ENCODE measurements at places on chromosomes 13 and 19. TPM values are rescaled to one million over a fixed set of nuclear protein-coding genes. Genes with fewer than 3 reads are reported as not detected.

COMP gene
- 0.46 TPM for polyA plus RNA-seq

DNA sequence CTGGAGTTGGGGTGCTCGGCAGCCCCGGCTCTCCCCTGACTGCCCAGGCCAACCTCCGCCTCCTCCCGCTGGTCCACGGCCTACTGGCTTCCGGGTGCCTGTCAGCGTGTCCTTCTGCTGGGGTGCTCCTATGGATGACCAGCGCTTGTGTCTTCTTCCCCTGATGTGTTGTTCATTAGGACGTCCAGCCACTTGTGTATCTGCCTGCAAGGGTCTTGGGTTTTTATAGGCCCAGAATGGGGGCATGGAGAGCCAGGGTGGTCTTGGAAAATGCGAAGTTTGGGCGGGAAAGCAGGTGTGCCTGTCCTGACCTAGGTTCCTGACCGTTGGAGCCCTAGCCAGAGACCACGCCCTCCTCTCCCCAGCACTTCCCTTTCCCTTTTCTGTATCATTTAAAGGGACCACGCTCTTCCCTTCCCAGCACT lies 139.8 kb downstream of the SLITRK5 start:
- no peak for DNase-seq
- no peaks in the 10 kb centered on the region for H3K36me3 ChIP-seq
- no peak overlapping the region for H3K4me3 ChIP-seq
- no peaks in the 10 kb centered on the region for H3K4me1 ChIP-seq
- no peaks in the 10 kb centered on the region for H3K27me3 ChIP-seq

GRCh38 chr13:98824376-98825160 lies 72.1 kb upstream of the SLC15A1 start:
- H3K27ac ChIP-seq: no peak overlapping the region
- no peaks in the 10 kb centered on the region for H3K27me3 ChIP-seq
- H3K36me3 ChIP-seq: peaks cover 10% of the 10 kb centered on the region
- H3K4me1 ChIP-seq: peaks cover 20% of the 10 kb centered on the region
- DNase-seq: no peak

FFAR2 gene
- polyA plus RNA-seq: not detected

DNA sequence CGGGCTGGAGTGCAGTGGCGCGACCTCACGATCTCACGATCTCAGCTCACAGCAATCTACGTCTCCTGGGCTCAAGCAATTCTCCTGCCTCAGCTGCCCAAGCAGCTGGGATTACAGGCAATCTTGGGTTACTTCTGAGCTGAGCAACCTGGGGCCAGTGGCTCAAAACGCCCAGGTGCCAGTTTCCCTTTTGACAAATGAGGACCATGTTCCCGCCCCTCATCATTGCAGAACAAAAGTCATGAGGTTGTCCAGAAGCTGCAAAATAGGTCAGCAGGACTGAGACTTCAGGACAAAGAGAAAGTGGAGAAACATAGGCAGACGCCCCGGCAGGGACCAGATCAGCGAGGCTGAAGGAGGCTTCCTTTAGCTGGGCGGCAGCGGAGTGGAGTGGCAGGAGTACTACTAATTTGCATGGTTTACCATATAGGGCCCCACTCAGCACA lies 3.3 kb upstream of the ADGRE5 start:
- no peaks in the 10 kb centered on the region for H3K27me3 ChIP-seq
- DNase-seq: no peak
- peaks cover 22% of the 10 kb centered on the region for H3K4me1 ChIP-seq
- no peaks in the 10 kb centered on the region for H3K36me3 ChIP-seq
- no peak overlapping the region for H3K4me3 ChIP-seq
- peak overlapping the region; percentile 5 for H3K27ac ChIP-seq

ZBTB32 gene
- polyA plus RNA-seq: 0.59 TPM

DNA sequence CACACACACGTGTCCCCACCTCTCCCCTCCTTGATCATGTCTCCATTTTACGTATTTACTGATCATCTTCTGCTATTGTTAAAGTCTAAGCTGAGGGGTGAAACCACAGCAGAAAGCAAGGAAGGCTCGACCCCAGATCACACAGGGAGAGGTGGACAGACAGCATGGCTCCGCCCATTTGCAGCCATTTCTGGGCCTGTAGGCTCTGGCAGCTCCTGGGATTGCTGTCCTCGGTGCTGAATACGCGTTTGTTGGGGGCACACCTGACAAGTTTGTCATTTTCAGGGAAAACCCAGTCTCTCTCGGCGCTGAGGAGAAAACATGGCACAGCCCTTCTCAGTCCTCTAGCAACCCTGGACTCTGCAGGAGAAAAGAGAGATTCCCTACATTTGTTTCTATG lies 8.0 kb downstream of the TMEM86B start:
- peak; percentile 44 for DNase-seq
- H3K27me3 ChIP-seq: no peaks in the 10 kb centered on the region
- no peaks in the 10 kb centered on the region for H3K36me3 ChIP-seq
- H3K4me1 ChIP-seq: no peaks in the 10 kb centered on the region
- no peak overlapping the region for H3K27ac ChIP-seq

DNA sequence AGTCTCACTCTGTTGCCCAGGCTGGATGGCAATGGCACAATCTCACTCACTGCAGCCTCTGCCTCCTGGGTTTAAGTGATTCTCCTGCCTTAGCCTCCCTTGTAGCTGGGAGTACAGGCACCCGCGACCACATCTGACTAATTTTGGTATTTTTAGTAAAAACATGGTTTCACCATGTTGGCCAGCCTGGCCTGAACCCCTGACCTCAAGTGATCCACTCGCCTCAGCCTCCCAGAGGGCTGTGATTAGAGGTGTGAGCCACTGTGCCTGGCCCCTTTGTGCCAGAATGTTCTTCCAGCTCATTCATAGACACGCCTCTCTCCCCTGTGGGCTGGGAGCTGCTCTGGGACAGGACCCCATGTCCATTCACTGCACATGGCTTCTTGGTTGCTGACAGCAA lies 9.1 kb downstream of the MYDGF start:
- no peak for DNase-seq
- peaks cover 12% of the 10 kb centered on the region for H3K36me3 ChIP-seq
- no peaks in the 10 kb centered on the region for H3K4me1 ChIP-seq
- H3K4me3 ChIP-seq: no peak overlapping the region

GRCh38 chr13:19607523-19608078 lies 25.9 kb upstream of the MPHOSPH8 start:
- no peak overlapping the region for H3K4me3 ChIP-seq
- no peaks in the 10 kb centered on the region for H3K4me1 ChIP-seq
- H3K36me3 ChIP-seq: no peaks in the 10 kb centered on the region
- DNase-seq: no peak

- peaks cover 7% of the 10 kb centered on the region for H3K4me1 ChIP-seq
- H3K4me3 ChIP-seq: no peak overlapping the region
- H3K27me3 ChIP-seq: peaks cover 77% of the 10 kb centered on the region
Observed at GRCh38 chr19:55083004-55083850, 7.6 kb downstream of the EPS8L1 start.

IL17D gene
- polyA plus RNA-seq: 147 TPM

ZNF471 gene
- 0.83 TPM for polyA plus RNA-seq

- H3K27me3 ChIP-seq: no peaks in the 10 kb centered on the region
- H3K27ac ChIP-seq: no peak overlapping the region
- no peak overlapping the region for H3K4me3 ChIP-seq
Observed at GRCh38 chr13:46647512-46648065, 94.6 kb downstream of the LRCH1 start.

DNA sequence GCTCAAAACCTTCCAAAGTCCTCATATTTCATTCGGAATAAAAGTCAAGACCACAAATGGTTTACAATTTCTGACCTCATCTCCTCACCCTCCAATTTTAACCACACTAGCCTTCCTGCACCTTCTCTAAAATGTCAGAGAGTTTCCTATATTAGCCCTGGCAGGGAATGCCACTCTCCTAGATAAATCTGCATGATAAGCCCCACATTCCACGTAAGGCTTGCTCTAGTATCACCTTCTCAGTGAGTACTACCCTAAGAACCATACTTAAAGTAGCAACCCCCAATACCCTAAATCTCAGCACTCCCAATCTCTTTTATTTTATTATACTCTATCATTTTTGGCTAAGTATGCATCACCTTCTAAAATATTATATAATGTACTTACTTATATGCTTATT lies 100.5 kb upstream of the SLITRK5 start:
- H3K4me3 ChIP-seq: no peak overlapping the region
- no peak for DNase-seq
- H3K27me3 ChIP-seq: no peaks in the 10 kb centered on the region

- no peak overlapping the region for H3K27ac ChIP-seq
- no peaks in the 10 kb centered on the region for H3K27me3 ChIP-seq
- H3K36me3 ChIP-seq: no peaks in the 10 kb centered on the region
- H3K4me3 ChIP-seq: no peak overlapping the region
Observed at GRCh38 chr13:72985610-72986009, 73.2 kb upstream of the KLF5 start.

ZNF701 gene
- 10.8 TPM for polyA plus RNA-seq

SIAH3 gene
- polyA plus RNA-seq: 2.5 TPM

GRCh38 chr13:75495938-75496337 lies 14.0 kb upstream of the TBC1D4 start:
- H3K36me3 ChIP-seq: no peaks in the 10 kb centered on the region
- H3K27ac ChIP-seq: no peak overlapping the region
- H3K4me1 ChIP-seq: no peaks in the 10 kb centered on the region
- no peak overlapping the region for H3K4me3 ChIP-seq
- no peaks in the 10 kb centered on the region for H3K27me3 ChIP-seq

GRCh38 chr19:18291019-18291524 lies 9.7 kb upstream of the JUND start:
- peaks cover 15% of the 10 kb centered on the region for H3K4me1 ChIP-seq
- peak; percentile 24 for DNase-seq
- H3K36me3 ChIP-seq: no peaks in the 10 kb centered on the region

DNA sequence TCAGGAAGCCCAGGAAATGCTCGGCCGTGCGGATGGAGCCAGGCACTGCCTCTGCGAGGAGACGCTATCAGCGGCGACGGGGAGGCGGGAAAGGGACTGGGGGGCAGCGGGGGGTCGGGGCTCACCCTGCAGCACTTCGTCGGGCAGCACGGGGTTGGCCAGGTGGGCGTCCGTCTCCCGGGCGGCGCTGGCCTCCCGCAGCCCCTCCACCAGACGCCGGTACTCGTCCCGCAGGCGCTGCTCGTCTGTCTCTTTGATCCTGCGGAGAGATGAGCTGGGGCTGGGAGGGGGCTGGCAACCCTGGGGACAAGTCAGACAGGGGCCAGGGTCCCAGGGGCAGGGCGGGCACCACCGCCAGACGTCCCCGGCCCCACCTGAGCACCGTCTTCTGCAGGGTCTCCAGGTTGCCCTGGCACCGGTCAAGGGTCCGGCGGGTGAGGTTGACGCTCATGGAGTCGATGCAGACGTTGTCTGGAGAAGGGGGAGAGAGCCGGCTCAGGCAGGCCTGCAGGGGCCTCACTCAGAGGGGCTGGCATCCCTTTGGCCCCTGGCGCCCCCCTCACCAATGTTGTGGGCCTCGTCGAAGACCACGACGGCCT lies 6.4 kb downstream of the ERCC2 start:
- no peak overlapping the region for H3K27ac ChIP-seq
- no peak for DNase-seq
- H3K4me1 ChIP-seq: no peaks in the 10 kb centered on the region
- H3K36me3 ChIP-seq: peaks cover 15% of the 10 kb centered on the region
- H3K4me3 ChIP-seq: no peak overlapping the region
- no peaks in the 10 kb centered on the region for H3K27me3 ChIP-seq

DNA sequence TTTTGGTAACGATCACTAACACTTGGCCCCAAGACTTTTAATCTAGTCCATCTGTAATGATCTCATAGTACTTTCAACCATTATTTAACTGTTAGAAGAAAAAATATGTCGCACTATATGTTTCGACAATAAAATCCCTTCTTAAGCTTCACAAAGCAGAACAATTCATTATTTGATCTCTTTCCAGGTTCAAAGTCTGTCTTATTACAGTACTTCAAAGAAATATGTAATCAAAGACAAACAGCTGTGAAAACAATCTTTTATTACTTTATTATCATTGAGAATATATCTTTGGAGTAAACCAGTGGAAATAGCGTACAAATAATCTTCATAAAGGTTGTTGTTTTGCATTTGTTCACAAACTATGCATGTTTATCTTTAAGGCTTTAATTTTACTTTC lies 93.5 kb downstream of the DACH1 start:
- H3K36me3 ChIP-seq: no peaks in the 10 kb centered on the region
- no peaks in the 10 kb centered on the region for H3K27me3 ChIP-seq

GRCh38 chr13:29756506-29756905 lies 93.9 kb downstream of the UBL3 start:
- H3K4me1 ChIP-seq: no peaks in the 10 kb centered on the region
- H3K27me3 ChIP-seq: no peaks in the 10 kb centered on the region

NLRP9 gene
- not detected for polyA plus RNA-seq

DNA sequence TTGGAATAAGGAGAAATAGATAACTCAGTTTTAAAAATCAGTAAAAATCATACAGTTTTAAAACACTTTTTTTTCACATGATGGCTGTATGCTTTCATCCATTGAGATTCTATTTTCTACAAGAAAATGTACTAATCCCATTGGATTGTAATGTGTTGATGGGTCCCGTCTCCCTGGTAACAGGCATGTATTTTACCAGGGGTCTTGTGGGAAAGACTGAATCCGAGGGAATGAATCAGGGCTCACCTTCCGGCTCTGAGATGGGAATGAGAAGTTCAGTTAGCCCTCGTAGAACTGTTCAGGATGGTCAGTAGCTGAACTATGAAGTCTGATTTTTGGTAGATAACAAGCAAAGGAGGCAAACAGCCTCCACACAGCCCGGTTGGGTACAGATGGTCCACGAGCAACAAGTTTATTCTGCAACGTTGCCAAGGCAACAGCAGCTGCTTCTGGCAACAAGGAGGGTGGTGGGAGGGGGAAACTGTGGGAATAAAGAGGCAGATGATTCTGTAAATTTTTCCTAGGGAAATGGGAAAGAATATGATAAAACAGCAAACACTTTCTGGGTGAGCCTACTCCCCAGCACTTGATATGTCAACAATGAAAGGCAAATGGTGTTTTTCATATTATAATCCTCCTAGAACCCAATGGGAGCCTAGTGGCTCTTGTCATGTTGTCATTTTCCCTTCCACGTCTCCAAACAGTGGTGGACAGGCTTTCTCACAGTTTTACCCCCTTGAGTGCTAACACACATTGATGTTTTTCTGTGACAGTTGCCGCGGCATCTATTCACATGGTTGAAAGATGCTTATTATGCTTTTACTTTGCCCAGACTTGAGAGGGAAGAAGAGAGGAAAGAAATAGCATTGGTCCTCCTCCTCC lies 12.4 kb upstream of the SIAH3 start:
- no peaks in the 10 kb centered on the region for H3K27me3 ChIP-seq
- no peaks in the 10 kb centered on the region for H3K36me3 ChIP-seq
- DNase-seq: no peak
- H3K4me1 ChIP-seq: peaks cover 8% of the 10 kb centered on the region

GRCh38 chr19:48290771-48291488 lies 21.0 kb downstream of the ZNF114 start:
- no peaks in the 10 kb centered on the region for H3K27me3 ChIP-seq
- peak; percentile 89 for DNase-seq
- H3K27ac ChIP-seq: no peak overlapping the region
- H3K36me3 ChIP-seq: peaks cover 8% of the 10 kb centered on the region
- no peaks in the 10 kb centered on the region for H3K4me1 ChIP-seq

All from cardiac muscle cell (in vitro differentiated cells and primary cell).